Activated T-helper 1 cell treated with anti-CD3 and anti-CD28 coated beads, Interleukin-12 subunit alpha, Interleukin-12 subunit beta, Interleukin-2, Interleukin-4 antibody, amounts not matched to agents 30 ng/mL and 10 ng/mL and 1 ng/mL, durations not matched to agents 14 hours and 24 hours and 36 hours (primary cell): ENCODE measurements at places on chromosomes 3 and 15.

GRCh38 chr3:65490114-65490513 lies 548.6 kb downstream of the MAGI1 start:
- DNase-seq: no peak

DNA sequence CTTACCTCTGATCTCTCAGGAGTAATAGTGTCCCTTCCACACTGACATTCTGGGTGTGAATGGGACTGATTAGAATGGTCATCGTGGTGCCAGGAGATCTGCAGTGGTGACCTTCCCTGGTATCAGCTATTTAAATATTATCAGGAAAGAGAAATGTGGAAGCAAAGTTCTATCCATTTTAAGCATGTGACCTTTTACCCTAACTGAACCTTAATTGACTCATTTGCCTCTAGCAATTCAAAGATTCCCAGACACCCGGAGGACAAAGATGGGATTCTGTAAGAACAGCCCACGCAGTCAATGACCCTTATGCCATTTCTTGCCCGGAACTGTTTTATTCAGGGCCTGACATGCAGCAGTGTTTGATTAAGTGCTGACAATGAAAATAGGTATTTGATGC lies 10.3 kb downstream of the LIPC start:
- no peak for DNase-seq

- no peak for DNase-seq
Observed at GRCh38 chr15:74823324-74823723, 3.1 kb upstream of the CPLX3 start.

GRCh38 chr3:183968666-183969245 lies 48.9 kb downstream of the ABCC5 start:
- no peak for DNase-seq

DNA sequence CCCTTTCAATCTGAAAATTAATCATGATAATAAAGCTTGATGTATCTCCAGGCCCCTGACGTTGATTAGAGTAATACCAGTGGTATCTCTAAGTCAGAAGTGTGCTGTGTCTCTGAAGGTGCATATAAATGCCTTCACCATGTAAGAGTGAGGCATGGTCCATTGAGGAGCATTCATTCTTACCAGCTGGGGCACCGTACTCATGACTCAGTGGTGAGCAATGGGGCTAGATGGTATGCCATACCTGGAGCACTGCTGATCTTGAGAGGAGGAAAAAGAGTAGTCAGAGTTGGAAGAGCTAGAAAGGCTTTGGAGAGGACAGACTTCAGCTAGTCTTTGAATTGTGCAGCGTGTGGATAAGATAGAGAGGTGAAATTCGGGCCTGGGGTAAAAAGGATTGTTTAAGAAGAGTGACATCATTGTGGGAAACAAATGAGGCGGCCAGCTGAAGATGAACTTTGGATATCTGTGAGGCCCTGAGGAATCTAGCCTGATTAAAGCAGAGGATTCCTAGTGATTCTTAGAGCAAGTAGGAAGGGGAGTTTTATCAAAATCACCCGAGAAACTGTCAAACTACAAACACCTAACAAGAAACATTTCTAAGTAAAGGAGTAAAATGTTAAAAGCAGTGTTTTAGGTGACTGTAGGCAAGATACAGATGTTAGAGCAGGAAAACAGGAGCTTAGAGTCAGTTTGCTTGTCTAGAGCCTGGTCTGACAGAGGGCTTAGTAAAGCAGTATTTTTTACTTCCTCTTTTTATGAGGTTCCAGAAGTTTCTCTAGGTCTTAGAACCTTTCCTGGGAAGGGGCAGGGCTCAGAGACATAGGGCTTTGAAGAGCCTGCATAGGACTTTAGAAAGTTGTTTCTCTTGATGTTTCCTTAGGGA lies 13.6 kb downstream of the TMOD3 start:
- DNase-seq: no peak

- DNase-seq: no peak
Observed at GRCh38 chr15:58521293-58521991, 89.7 kb downstream of the LIPC start.
